ENCODE measurements at places on chromosomes 2 and 18. TPM values are rescaled to one million over a fixed set of nuclear protein-coding genes. Genes with fewer than 3 reads are reported as not detected.

Gene SH3BP4
- 43.1 TPM for total RNA-seq

Gene EVA1A
- 35.9 TPM for total RNA-seq

Gene COBLL1
- 14.5 TPM for total RNA-seq

Gene HOXD13
- 7.5 TPM for total RNA-seq

Gene EPHA4
- 33.2 TPM for total RNA-seq

Gene LBX2
- total RNA-seq = 2.0 TPM

Gene FAM228A
- total RNA-seq = under 0.01 TPM

Gene FANCL
- total RNA-seq = 38.3 TPM

Data from uterine smooth muscle cell (primary cell).